ENCODE measurements at places on chromosomes 1 and 21.

DNA sequence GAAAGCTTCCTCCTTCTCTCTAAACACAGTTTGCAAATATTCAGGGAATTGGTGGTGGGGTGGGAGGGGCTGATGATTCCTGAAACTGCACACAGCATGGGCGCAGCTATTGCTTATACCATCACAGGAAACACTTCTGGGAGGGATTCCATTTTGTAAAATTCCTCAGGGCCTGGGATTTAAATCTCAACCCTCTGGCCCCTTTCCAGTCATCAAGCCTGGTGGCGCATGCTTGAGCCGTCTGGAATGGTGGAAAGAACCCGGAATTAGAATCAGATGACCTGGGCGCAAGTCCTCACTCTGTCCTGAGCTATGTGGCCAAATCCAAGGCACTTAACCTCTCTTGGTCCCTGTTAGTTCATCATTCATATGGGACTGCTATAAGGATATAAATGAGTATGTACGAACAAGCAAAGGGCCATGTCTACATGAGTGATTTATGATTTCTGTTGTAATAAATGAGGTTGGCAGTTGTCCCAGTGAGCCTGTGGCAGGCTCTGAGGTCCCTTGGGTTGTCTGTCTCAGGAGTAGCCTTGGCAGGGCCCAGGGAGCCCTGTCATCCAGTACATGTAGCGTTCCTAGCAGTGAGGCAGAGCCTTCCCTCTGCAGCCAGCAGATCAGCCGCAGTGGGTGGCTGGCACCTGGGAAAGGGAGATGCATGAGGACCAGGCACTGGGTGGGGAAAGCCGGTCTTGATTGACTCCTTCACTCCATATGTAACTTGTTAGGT, 72.0 kb downstream of the MAN1C1 start:
- no peak for DNase-seq

DNA sequence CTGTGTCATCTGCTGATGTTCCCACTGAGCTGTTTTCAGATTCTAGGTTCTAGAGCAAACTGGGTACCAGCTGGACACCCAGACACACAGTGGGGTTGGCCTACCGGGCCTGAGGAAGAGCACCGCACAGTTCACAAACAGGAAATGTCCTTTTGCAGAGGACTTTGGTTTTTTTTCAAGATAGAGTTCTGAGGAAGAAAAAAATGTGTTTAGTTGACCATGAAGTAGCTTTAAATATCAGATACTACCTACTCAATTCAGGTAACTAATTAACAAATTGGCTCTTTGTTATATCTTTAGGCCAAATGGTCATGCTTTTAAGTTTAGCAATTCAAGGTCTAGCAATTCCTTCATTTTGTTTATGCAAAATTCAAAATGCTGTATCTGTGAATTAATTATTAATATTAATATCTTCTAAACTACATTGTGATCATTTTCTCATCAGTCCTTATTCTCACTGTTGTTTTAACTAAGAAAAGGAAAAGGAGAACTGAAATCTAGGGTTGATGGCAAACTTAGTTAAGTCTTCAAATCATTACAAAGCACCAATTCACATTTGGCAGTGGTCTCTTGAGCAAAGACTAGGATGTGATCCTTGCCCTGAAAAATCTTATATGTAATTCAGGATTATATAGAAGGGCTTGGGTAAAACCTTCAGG, 17.2 kb upstream of the NCF2 start:
- no peak for DNase-seq

DNA sequence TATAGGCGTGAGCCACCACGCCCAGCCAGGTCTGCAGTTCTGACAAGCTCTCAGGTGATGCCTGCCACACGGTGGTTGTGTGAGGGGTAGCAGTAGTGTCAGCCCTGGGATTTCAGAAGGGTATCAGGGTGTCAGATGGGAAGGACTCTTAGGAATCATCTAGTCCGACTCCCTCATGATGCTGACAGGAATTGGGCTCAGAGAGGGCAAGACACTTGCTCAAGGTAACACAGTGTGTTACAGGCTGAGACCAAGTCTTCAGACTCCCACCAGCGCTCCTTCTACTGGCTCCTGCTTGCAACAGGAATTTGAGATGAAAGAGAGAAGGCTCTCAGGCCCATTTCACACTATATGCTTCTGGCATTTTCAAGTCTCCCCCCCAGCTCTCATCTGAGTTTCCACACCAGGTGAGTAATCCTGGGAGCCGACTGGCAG, 6.9 kb downstream of the HTR1D start:
- no peak for DNase-seq

DNA sequence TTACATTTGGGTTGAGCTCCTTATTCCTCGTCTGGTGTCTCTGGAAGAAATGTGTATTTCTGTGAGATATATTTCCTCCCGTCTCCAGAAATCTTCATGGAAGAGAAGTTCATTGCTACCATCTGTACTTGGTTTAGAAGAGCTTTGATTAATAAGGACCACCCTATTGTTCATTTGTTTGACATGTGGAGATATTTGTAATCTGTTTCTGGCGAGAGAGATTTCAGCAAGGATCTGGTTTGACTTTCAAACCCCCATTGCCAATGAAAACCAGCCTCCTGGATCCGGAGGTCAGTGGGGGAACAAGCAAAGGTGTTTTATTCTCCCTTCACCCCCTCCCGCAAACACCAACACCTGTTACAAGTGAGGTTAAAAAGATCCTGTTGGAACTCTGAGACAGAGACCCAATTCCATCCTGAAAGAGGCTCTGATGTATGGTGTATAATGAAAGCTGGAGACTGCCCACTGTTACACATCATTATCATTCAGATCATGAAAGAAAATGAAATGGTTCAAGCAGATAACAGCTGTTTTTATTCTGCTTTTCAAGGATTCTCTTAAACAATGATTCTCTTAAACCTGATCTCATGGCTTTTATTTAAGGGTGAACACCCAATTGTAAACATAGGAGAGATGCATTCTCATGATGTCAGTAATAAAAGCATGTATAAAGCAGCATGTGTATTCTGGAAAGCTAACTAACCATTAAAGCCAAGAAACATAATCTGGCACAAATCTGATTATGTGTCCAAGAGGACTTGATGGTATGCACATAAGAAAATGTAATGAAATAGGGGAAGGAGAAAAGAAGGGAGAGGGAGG, 393.5 kb upstream of the ADGRL2 start:
- no peak for DNase-seq

- DNase-seq: no peak
These were observed 22.6 kb upstream of the ZP4 start for GRCh38 chr1:237913345-237913744.

GRCh38 chr1:214566158-214567104, 15.0 kb upstream of the PTPN14 start:
- no peak for DNase-seq

DNA sequence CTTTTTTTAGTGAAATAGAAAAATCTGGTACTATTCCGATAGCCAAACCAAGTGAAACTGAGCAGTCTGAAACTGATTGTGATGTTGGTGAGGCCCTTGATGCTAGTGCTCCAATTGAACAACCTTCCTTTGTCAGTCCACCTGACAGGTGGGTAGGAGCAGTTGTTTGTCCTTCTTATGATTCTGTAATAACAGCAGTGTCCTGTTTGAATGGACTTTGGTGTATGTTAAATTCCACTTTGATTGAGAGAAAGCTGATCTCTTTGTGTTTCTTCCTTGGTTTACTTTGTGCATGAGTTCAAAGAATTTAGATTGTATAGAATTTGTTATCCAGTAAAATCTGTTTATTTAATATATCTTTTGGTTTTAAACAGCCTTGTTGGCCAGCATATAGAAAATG, 24.3 kb downstream of the SUCO start:
- DNase-seq: no peak

All from NCI-H2081 treated with DMSO at 0.1 percent for 48 hours (cell line).